ENCODE measurements at places on chromosomes 4 and X.

GRCh38 chr4:165175879-165176278 is 31.5 kb upstream of the KLHL2 start:
- DNase-seq, result no peak
- peaks cover 34% of the 10 kb centered on the region for H3K27me3 ChIP-seq
- H3K36me3 ChIP-seq, result peaks cover 3% of the 10 kb centered on the region
- no peaks in the 10 kb centered on the region for H3K4me1 ChIP-seq

DNA sequence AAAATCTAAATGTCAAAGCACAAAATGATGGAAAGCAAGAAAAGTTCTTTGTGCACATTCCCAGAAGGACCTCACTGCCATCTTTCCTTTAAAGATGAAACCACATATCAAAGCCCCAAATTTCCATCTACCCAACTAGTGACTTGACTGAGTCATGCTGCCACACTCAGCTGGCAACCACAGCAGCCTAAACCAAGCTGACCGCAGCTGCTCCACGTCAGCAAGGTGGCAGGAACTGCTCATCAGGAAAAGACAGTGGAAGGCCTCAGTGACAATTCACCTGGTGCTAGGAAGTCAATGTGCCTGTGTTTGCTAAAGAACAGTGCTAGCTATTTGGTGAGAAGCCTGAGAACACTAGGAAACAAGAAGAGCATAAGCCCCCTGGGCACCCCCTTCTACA is 26.1 kb downstream of the ACOX3 start:
- peak overlapping the region; percentile 63 for H3K4me3 ChIP-seq
- no peaks in the 10 kb centered on the region for H3K27me3 ChIP-seq
- H3K36me3 ChIP-seq, result peaks cover 6% of the 10 kb centered on the region
- H3K4me1 ChIP-seq, result peaks cover 34% of the 10 kb centered on the region

GRCh38 chrX:78327370-78328086 is at the start of gene CYSLTR1:
TSS of gene CYSLTR1 (minus strand) at chrX:78327611. CDS start at chrX:78273746, 53,865 bp downstream.
- H3K4me3 ChIP-seq, result peak within 1 kb of the TSS; percentile 75
- peak within 1 kb of the TSS; percentile 79 for H3K27ac ChIP-seq
- H3K36me3 ChIP-seq, result no peaks in the 10 kb centered on the region
- no peaks in the 10 kb centered on the region for H3K27me3 ChIP-seq
- no peak for DNase-seq

DNA sequence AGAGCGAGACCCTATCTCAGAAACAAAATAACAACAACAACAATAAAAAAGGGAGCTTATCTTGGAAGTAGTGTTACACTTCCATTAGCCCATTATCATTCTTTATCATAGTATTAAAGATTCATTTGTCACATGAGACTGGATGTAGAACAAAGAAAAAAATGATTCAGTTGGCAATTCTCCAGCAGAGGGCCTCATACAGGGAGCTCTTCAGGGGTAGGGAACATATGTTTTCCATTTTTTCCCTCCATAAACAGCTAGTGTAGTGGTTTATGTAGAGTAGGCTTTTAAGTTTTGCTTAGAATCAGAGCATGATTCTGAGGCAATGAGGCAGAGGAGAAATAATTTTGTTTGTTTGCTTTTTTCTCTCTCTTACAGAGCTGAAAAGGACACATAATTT is 5.8 kb downstream of the CPE start:
- H3K36me3 ChIP-seq, result no peaks in the 10 kb centered on the region
- H3K27me3 ChIP-seq, result peaks cover 54% of the 10 kb centered on the region
- no peak overlapping the region for H3K4me3 ChIP-seq
- DNase-seq, result no peak
- H3K4me1 ChIP-seq, result no peaks in the 10 kb centered on the region

GRCh38 chrX:145405012-145405411 is 157.7 kb downstream of the SPANXN1 start:
- H3K4me1 ChIP-seq, result no peaks in the 10 kb centered on the region
- no peak for DNase-seq
- H3K27ac ChIP-seq, result no peak overlapping the region
- H3K36me3 ChIP-seq, result no peaks in the 10 kb centered on the region

DNA sequence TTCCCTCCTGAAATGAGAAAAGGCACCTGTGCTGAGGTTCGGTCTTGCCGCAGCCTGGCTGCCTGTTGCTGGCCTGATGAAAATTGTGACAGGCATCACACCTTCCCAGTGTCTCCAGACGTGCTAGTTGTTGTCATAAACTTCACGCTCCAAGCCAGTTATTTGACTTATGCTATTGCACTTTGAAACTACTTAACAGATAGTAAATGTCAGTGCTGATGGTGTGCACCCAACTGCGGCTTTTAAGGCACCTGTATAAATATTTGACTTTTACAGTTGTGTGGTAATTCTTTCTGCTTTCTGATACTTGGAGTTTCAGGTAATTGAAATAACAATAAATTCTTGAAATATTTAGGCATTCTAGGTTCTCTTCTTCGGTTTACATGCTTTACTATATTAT is 1.8 kb downstream of the WWC2 start:
- H3K4me3 ChIP-seq, result peak overlapping the region; percentile 36
- DNase-seq, result no peak
- H3K36me3 ChIP-seq, result no peaks in the 10 kb centered on the region
- peaks cover 8% of the 10 kb centered on the region for H3K4me1 ChIP-seq
- H3K27me3 ChIP-seq, result peaks cover 6% of the 10 kb centered on the region

Measured in T-helper 17 cell (primary cell).